ENCODE measurements at places on chromosomes 1 and 21.
A peak's percentile ranks its signal among the peaks of the same experiment; 100 is the strongest.

GRCh38 chr1:99975529-99975928, 5.7 kb downstream of the SLC35A3 start:
- no peak for DNase-seq

DNA sequence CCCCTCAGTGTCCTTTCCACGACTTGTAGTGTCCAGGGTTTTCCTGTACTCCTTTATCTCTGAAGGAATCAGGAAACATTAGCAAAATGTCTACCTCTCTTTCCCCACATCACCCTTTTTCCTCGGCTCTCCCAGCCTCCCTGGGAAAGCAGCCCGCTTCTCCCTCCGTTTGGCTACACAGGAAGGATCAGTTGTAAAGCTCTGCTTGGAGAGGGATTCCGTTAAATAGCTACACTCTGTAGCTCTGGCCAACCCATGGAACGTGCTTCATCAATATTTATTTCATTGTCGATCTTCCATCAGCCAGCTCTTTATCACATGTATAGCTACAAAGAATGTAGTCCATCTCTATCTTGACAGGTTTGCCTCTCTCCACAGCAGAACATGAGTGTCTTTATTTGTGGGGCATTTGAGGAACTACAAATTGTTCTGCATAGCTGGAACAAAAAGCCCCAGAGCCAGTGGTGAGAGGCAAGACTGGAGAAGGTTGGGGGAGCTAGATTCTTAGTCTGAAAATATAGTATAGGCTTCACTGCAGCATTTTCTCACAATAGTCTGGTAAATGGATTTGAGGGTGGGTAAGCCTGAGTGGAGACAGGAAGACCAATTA, 191.8 kb downstream of the SLC35F3 start:
- no peak for DNase-seq

DNA sequence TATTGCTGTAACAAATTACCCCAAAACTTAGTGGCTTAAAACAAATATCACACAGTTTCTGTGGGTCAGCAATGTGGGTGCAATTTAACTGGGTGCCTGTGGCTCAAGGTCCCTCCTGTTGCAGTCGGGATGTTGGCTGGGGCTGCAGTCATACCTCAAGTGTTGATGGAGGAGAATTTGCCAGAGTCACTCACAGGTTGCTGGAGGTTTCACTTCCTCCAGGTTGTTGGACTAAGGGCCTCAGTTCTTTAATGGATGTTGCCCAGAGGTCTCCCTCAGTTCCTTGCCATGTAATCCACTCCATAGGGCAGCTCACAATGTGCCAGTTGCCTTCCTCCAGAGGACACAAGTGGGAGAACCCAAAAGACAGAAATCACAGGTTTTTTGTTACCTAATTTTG, 2.5 kb upstream of the TAF13 start:
- no peak for DNase-seq

DNA sequence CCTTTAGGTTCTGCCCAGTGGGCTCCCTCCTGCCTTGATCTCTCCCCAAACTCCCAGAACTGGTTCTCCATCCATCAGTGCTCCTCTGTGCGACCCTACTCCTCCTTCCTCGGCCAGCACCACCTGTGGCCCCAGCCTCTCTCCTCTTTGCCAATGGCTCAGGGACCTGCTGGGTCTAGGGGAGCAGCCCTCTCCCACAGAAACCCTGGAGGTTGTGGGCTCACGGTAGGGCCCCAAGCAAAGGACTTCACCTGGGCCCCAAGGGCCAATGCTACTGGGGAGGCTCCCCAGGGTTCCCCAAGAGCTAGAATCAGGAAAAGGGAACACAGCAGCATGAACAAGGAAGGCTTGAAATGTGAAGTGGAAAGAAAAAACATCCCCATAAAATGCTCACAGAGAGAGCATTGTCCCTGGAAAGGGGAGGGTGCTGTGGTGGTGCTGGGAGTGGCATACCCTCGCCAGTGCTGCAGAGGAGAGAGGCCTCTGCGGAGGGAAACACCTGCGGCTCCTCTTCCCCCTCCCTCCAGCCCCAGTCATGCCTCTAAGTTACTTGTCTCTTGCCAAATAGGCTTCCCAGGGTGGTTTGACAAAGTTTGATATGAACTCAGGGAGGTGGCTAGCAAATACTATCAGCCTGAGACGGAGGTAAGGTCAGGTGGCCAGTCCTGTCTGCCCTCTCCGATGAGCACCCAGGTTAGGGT, 2.5 kb downstream of the TMEM63A start:
- peak; percentile 55 for DNase-seq

DNA sequence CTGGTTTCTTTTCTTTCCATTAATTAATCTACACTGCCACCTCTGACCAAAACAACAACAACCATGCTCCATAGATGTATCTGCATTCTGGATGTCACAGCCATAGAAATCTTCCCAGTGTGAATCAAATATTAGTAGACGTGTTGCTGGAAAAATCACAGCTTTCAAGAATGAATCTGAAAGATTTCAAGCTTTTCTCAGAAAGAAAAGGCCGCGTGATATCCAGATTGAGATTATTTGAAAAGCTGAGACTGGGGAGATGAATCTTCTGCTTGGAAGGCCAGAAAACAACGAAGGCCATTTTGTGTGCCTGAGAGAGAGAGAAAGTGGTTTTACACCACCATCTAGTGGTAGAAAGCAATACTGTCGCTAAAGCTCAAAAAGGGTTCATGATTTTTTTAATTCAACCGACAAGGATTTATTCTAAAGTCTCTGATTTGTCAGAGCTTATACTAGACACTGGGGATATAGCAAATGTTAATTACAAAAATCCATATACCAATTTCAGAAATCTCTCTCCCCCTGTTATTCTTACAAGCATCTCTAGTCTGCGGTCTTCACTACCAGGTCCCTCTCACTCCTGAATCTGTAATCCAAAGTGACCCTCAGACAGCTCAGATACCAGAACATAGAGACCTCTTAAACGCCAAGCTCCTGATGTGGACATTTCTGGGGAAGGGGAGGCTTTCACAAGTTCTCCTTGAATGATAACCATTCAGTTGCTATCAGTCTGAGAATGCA, 87.5 kb upstream of the SGIP1 start:
- no peak for DNase-seq

DNA sequence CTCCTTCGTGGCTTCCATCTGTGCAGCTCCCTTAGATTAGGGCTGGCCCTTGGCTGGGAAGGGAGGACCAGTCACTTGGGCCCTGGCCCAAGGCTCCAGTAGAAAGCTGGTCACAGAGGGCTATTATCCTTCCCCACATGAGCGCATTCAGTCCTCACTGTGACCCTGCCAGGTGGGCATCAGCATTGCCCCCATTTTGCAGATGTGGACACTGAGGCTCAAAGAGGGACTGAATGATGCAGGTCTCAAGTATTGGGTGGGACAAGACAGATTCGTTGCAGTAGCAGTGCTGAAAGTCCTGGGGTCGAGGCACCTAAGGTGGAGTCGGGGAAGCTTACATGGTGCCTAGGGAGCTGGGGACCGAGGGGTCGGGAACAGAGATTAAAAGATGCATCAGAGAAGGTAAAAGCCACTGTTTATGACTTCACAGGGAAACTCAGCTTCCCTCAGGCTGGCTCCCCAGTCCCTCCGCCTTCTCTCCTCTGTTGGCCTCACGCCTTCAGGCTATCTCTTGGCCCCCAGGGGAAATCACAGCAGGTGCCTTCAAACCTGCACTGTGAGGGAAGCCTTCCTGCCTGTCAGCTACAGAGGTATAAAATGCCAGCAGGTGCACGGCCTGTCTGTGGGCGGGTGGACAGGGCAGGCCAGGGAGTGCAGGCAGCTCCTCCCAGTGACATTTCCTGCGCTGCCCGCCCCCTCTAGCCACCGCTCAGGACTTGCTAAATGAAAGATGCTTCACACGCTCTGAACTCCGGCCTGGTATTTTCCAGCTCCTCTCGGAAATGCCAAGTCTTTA, 178.4 kb downstream of the GRIK3 start:
- no peak for DNase-seq

GRCh38 chr1:218357211-218357892, 12.2 kb downstream of the TGFB2 start:
- DNase-seq: no peak

DNA sequence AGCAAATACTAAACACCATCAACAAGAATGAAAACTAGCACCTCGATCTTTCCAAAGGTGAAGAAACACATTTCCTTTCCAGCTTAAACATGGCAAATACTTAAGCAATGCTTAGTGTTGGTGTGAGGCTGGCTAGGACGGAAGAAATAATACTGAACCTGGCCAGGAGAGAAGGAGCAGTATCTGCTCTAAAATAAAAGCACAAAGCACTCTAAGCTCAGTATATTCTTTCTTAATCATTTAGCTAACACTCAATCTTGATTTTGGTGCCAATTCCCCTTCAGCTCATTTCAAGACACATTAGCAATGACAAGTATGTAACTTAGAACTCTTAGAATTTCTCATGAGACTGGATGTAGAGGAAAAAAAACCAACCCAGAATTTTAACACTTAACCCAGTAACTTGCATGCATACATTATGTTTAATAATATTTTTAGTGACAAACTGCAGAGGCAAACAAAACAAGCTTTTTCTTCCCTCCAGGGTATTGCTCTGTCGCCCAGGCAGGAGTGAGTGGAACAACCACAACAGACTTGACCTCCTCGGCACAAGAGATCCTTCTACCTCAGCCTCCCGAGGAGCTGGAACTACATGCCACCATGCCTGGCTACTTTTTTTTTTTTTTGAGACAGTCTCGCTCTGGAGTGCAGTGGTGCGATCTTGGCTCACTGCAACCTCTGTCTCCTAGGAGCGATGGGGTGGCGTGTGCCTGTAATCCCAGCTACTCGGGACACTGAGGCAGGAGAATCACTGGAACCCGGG, 54.3 kb downstream of the DEGS1 start:
- DNase-seq: no peak

DNA sequence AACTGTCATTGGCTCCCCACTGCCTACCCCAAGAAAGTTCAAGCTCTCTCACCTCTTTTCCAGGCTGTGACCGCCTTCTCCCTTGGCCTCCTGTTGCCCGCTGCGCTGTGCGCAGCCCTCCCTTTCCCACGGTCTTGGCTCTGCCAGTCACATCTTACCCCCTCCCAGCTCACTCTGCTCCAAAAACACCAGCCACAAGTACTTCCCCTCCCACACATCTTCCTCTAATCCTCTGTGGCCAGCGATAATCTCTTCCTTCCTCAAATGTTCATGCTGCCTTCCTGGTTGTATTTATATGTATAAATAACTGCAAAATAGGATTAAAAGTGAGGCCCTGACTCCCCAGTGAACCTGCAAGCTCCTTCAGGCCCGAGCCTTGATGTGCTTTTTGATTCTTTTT, 81.8 kb downstream of the AJAP1 start:
- DNase-seq: no peak

GRCh38 chr1:59705466-59706302, 109.1 kb upstream of the HOOK1 start:
- no peak for DNase-seq

Data from islet precursor cell (in vitro differentiated cells).